ENCODE measurements at places on chromosomes 2 and 18. TPM values are rescaled to one million over a fixed set of nuclear protein-coding genes. Genes with fewer than 3 reads are reported as not detected.

DNA sequence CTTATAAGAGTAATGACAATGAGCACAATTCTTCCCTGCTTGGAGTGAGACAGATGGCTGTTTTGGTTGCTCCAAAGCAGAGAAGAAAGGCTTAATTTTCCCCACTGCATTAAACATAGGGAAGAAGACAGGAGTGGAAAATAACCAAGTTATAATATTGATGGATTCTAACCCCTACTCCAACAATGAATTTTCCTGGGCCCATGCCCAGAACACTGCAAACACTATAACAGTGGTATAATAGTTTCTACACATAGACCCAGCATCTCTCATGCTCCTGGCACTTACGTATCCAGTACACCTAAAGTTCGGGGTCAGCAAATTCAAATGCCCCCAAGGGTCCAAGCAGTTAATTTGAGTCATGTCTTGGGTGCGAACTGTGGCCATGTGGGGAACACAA is 613.4 kb downstream of the PLCL1 start:
- no peaks in the 10 kb centered on the region for H3K4me1 ChIP-seq
- no peaks in the 10 kb centered on the region for H3K27me3 ChIP-seq
- no peaks in the 10 kb centered on the region for H3K36me3 ChIP-seq
- no peak for DNase-seq
- no peak overlapping the region for H3K4me3 ChIP-seq
- no peak overlapping the region for H3K27ac ChIP-seq

DNA sequence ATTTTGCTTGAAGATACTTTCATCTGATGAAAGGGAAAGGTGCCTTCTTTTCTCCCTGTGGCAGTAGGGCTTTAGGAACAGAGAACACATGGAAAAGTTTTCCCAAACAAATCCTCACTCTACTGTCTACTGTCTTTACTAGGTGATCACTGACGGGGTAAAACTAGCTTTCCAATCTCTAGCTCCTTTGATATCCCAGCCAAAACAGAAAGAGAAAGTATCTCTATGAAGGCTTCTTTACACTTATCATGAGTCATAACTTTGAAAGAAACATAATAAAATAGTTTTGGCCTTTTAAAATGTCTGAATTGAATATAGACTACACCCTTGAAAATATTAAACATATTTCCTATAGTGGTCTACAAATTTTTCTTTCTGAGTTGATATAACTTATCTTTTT is 214.5 kb downstream of the DSEL start:
- H3K4me3 ChIP-seq: no peak overlapping the region
- no peaks in the 10 kb centered on the region for H3K27me3 ChIP-seq
- no peak overlapping the region for H3K27ac ChIP-seq
- no peaks in the 10 kb centered on the region for H3K4me1 ChIP-seq
- no peaks in the 10 kb centered on the region for H3K36me3 ChIP-seq

DNA sequence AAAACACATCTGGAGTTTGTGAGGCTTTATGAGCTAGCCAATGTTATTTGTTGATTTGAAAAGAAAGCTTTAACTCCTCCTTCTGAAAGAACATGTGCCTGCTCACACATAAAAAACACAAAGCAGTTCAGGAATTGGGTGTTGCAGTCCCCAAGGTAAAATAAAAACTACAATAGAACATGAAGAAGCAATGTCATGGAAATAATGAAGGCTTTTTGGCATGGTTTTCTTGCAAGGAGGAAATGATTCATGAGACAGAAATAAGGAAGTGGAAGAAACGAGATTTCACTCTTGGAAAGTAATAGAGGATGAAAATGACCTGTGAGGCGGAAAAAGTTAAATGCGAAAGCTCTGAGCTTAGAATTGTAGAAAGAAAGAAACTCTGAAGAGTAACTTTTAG is 81.1 kb downstream of the TRIB2 start:
- no peak overlapping the region for H3K27ac ChIP-seq
- no peaks in the 10 kb centered on the region for H3K4me1 ChIP-seq
- H3K36me3 ChIP-seq: no peaks in the 10 kb centered on the region
- DNase-seq: no peak
- no peak overlapping the region for H3K4me3 ChIP-seq

GRCh38 chr18:58993260-58993659 is 128.6 kb downstream of the ZNF532 start:
- H3K36me3 ChIP-seq: no peaks in the 10 kb centered on the region
- no peak overlapping the region for H3K27ac ChIP-seq
- no peak for DNase-seq
- no peaks in the 10 kb centered on the region for H3K4me1 ChIP-seq
- no peaks in the 10 kb centered on the region for H3K27me3 ChIP-seq

GRCh38 chr2:223123855-223124610 is 72.0 kb downstream of the KCNE4 start:
- no peaks in the 10 kb centered on the region for H3K36me3 ChIP-seq
- no peak overlapping the region for H3K27ac ChIP-seq
- no peaks in the 10 kb centered on the region for H3K4me1 ChIP-seq
- no peak overlapping the region for H3K4me3 ChIP-seq
- no peaks in the 10 kb centered on the region for H3K27me3 ChIP-seq
- no peak for DNase-seq

- H3K27me3 ChIP-seq: no peaks in the 10 kb centered on the region
- peak; percentile 43 for DNase-seq
- peak overlapping the region; percentile 41 for H3K27ac ChIP-seq
- no peak overlapping the region for H3K4me3 ChIP-seq
Observed at GRCh38 chr2:165067643-165068486, 112.5 kb upstream of the SLC38A11 start.

DNA sequence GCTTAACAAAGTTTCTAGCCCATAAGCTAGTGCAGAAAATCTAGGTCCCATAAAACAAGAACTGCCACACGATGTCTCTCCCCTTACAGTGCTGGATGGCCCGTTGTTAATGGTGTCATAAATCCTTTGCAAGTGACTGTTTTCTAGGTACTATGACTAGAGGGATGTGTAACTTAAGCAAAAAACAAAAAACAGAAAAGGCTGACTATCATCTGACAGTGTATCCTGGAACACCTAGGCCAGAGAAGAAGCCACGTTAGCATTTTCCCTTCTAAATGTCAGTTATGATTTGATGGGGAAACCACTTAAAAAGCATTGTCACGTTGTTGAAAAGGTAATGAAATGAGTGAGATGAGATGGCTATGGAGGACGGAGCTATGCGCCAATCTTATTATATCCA is 2.4 kb downstream of the CASP8 start:
- no peaks in the 10 kb centered on the region for H3K27me3 ChIP-seq
- DNase-seq: no peak
- peaks cover 10% of the 10 kb centered on the region for H3K36me3 ChIP-seq
- peaks cover 24% of the 10 kb centered on the region for H3K4me1 ChIP-seq

- DNase-seq: no peak
- no peaks in the 10 kb centered on the region for H3K4me1 ChIP-seq
- no peaks in the 10 kb centered on the region for H3K27me3 ChIP-seq
- H3K36me3 ChIP-seq: no peaks in the 10 kb centered on the region
Observed at GRCh38 chr2:1626271-1626681, 118.0 kb downstream of the PXDN start.

DNA sequence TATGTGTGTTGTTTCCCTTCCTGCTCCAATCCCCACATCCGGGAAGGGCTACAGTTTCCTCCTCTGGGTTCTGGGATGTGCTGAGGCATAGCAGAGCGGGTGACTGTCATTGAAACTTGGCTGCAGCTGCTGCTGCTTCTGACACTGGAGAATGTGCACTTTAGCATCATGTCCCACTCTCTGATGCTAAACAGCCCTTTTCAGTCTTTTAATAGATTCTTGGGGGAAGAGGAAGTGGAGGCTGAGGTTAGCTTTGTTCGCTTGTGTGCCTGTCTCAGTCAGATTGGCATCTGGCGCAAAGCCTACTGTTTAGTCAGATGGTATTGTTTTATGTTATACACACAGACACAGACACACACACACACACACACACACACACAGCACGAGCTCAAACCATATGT is 136.5 kb upstream of the RND3 start:
- DNase-seq: no peak
- no peak overlapping the region for H3K27ac ChIP-seq
- H3K4me1 ChIP-seq: peaks cover 3% of the 10 kb centered on the region
- no peaks in the 10 kb centered on the region for H3K27me3 ChIP-seq

GRCh38 chr2:24702800-24703199 is 90.4 kb downstream of the PTRHD1 start:
- no peaks in the 10 kb centered on the region for H3K4me1 ChIP-seq
- DNase-seq: no peak
- peaks cover 16% of the 10 kb centered on the region for H3K36me3 ChIP-seq

The CFC1 gene
- total RNA-seq: 11.4 TPM

The REEP1 gene
- total RNA-seq: 0.38 TPM

The KCNF1 gene
- 0.57 TPM for total RNA-seq

All from thymus (tissue), 14 donors.